T-helper 17 cell (primary cell): ENCODE measurements at places on chromosomes 1 and 21. TPM values are rescaled to one million over a fixed set of nuclear protein-coding genes. Genes with fewer than 3 reads are reported as not detected.

SRGAP2B gene
- 23.0 TPM for total RNA-seq

TDRD5 gene
- not detected for total RNA-seq

- H3K27me3 ChIP-seq: peaks cover 44% of the 10 kb centered on the region
- H3K36me3 ChIP-seq: no peaks in the 10 kb centered on the region
- H3K27ac ChIP-seq: no peak overlapping the region
- no peak overlapping the region for H3K4me3 ChIP-seq
Observed at GRCh38 chr1:65911679-65912078, 119.0 kb downstream of the PDE4B start.

DNA sequence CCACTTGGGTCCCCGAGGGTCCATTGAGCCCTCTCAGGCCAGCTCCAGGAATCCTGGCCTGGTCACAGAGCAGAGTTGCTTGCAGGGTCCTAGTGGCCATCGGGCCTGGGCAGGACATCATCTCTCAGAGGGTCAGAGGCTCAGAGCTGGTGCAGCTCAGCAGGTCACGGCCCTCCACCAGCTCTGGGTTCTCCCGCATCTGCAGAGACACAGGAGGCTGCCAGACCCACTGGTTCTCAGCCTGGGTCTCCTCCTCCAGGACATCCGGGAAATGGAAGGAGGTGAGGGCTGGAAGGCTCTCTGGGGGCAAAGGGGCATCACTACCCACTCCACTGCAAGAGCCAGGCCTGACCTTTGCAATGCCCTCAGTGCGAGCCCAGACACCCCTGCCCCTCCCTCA is 6.5 kb downstream of the TMEM54 start:
- no peak for DNase-seq
- H3K36me3 ChIP-seq: no peaks in the 10 kb centered on the region
- H3K27me3 ChIP-seq: peaks cover 75% of the 10 kb centered on the region
- peaks cover 5% of the 10 kb centered on the region for H3K4me1 ChIP-seq
- no peak overlapping the region for H3K4me3 ChIP-seq

- DNase-seq: no peak
- no peaks in the 10 kb centered on the region for H3K4me1 ChIP-seq
- H3K27me3 ChIP-seq: no peaks in the 10 kb centered on the region
- no peak overlapping the region for H3K4me3 ChIP-seq
- H3K36me3 ChIP-seq: peaks cover 10% of the 10 kb centered on the region
Observed at GRCh38 chr1:245751726-245752470, 597.1 kb downstream of the KIF26B start.

DNA sequence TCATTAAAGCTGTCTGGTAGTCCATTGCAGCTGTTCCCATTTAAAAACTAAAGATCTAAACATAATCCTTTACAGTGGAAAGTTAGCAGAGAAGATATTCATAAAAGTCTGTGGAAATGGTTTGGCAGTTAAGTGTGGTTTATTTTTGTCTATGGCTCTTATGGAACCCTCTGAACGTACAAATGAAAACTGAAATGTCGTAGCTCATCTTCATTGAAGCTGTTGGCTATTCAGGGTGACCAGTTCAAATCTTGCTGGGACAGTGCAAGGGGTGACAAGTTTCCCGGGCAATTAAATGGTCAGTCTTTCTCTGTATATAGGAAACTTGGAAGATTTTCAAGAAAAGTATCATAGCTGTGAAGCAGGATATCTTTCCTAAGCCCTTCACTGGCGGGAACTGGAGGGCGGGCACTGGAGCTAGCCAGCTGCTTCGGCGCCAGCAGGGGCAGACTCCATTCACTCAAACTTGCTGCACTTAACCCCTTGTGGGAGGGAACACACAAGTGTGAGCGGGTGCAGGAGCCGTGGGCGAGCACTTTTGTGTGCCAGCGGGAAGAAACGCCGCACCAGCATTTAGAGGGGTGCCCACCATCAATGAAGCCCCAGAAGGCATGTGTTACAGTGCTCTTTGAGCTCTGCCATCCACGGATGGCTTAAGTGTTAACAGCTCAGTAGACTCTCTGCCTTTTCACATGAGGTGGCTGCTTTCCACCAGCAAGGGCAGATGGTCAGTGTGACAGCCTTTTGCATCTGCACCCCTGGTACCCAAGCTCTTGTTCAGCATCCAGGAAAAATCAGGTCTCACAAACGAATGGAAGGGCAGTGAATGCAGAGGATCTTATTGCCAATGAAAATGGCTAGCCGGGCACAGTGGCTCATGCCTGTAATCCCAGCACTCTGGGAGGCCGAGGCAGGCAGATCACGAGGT is 232.1 kb upstream of the KAZN start:
- H3K27ac ChIP-seq: no peak overlapping the region
- H3K27me3 ChIP-seq: peaks cover 29% of the 10 kb centered on the region
- H3K36me3 ChIP-seq: no peaks in the 10 kb centered on the region
- no peaks in the 10 kb centered on the region for H3K4me1 ChIP-seq
